Activated CD4-positive, alpha-beta T cell treated with anti-CD3 and anti-CD28 coated beads for 4 hours (primary cell): ENCODE measurements at places on chromosomes 1 and 21.

- DNase-seq, result no peak
These were observed 19.9 kb downstream of the TLR5 start for GRCh38 chr1:223123011-223123610.

DNA sequence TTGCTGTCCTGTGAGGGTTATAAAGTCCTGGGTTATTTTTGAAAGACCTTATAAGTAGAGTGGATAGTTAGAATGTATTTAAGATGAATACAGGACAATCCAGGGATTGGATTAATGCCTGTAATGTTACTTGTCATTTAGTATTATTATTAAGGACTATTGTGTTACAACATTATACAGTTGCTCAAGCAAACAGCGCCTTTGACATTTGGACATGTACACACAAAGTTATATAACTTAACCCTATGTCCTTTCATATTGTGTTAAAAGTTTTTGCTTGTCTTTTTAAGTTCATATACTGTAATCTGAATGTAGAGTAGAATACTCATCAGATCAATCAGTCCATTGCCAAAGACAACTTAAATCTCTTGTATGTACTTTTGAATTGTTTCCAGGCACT lies 2.0 kb downstream of the PRKAA2 start:
- no peak for DNase-seq

- DNase-seq, result peak; percentile 14
These were observed 32.8 kb upstream of the DNASE2B start for GRCh38 chr1:84365225-84366221.

- no peak for DNase-seq
These were observed 94.2 kb upstream of the WLS start for GRCh38 chr1:68326481-68326880.

GRCh38 chr21:38646213-38646837 lies 148.0 kb upstream of the ERG start:
- DNase-seq, result no peak

DNA sequence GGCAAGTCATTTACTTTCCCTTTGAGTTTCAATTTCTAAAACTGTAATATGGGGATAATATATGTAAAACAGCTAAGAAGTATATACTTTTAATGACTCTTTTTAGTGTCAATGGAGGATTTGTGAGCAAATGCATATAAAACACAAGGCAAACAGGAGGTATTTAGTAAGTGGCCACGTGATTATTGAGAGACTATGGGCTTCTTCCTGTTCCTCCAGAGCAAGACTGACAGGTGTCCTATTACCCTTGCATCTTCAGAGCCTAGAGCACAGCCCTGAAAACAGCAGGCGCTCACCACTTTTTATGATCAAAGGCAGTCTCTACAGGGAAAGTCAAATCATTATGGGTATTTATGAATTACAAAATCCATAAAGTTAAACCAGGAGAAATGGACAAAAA lies 941 bp upstream of the ROR1 start:
- DNase-seq, result no peak

GRCh38 chr21:45076245-45076711 lies 1.9 kb downstream of the ADARB1 start:
- DNase-seq, result no peak

GRCh38 chr1:54047384-54048305 lies 5.4 kb downstream of the TMEM59 start:
- DNase-seq, result no peak

DNA sequence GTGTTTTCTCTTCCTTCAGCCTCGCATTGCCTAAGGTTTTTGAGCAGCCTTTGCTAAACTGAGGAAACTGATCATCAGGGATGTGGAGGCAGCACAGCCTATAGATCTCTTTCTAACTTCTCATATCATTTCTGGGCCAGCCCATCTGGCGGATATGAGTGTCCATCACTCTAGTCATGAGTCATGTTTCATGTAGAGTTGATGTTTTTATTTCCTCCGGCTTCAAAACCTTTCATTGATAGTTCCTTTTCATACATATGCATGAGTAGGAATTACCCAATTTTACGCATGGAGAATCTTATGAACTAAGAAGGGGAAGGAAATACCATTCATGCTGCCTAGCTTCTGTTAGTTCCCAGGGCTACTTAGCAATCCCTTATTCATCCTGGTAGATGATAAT lies 66.3 kb downstream of the SPATA46 start:
- no peak for DNase-seq

GRCh38 chr1:234241941-234242490 lies 131.2 kb upstream of the COA6 start:
- no peak for DNase-seq

- DNase-seq, result no peak
These were observed 156.2 kb downstream of the DENND1B start for GRCh38 chr1:197619008-197619640.

- no peak for DNase-seq
These were observed 64.4 kb upstream of the NEK2 start for GRCh38 chr1:211739671-211740411.

DNA sequence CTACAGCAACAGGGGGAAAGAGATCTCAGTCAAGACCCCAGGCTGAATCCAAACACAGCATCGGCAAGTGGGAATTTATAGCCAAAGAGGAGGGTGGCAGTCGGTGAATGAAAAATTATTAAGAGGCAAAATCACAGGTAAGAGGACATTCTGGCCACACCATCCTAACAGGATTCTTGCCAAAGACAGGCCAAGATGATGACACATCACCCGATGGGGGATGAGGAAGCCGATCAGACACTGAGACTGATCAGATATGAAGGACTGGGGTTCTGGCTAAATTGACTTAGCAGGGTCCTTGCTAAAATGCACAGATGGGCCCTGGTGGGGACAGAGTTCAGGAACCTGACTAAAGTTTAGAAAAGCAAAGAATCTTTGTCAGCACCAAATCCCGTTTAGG lies 402.2 kb downstream of the SMYD3 start:
- DNase-seq, result no peak

GRCh38 chr21:43731891-43732711 lies 13.2 kb downstream of the PDXK start:
- no peak for DNase-seq

GRCh38 chr1:17909634-17910033 lies 154.5 kb downstream of the ACTL8 start:
- no peak for DNase-seq

DNA sequence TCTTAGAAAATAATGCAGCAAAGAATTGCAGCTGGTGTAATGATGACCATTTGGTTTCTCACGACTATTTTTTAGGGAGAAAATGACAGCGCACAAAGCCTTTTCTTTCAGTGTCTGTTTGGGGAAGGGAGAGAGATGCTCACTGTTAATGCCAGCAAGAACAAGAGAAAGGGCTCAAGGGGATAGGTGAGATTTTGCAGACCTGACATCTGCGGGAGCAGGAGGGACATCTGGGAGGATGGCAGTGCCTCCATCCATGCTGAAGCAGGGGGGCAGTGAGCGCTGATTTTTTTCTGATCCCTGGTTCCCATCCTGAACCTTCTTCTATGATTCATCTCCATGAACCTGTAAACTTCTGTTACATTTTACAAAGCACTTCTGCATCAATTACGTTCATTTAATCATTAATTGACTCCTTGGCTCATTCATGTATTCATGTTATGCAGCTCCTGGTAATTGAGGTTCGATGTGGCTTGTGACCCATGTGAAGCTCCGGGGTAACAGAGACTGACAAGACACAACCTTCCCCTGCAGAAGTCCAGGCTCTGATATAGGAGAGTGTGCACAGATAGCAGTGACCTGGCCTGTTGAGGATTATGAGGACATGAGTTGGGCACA lies 595.3 kb downstream of the PTPRU start:
- DNase-seq, result no peak

DNA sequence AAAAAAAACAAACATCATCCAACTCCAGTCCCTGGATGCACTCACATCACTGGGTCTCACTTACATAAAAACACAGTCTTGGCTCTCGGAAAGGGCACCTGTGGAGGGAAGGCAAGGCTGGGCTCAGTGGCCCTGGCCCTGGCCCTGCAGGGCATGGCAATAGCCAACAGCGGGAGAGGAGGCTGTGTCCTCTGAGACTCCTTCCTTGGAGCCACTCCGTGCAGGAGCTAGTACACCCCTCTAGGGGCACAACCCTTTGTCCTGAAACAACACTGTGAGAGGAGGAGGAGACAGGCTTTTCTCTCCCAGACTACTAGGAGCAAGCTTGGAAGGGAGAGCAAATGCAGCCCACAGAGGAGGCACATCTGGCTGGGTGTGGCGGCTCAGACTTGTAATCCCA lies 28.0 kb downstream of the URB1 start:
- DNase-seq, result no peak

DNA sequence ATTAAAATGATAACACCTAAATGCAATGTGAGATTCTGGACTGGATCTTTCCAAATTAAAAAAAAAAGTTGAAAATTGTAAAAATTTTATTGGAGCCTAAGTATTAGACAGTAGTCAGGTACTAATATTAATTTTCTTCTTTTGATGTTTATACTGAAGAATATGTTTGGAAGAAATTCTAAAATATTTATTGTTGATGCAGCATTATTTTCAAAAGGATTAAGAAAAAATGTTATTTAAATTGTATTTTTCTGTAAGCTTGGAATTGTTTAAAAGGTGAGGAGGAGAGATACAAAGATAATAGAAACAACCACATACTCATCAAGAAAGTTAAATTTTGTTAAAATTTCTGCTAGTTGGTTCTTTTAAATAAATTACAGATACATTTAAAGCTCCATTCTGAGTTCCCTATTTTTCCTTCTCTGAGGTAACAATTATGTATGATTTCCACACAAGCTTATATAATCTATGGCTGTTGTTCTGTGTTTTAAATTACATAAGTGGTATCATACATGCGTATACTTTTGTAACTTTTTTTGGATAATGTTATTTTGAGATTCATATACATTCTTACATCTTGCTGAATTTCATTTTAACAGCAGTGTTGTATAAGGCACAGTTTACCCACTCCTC lies 180.3 kb upstream of the RGS18 start:
- DNase-seq, result no peak

GRCh38 chr1:45002650-45003645 lies 8.2 kb downstream of the HECTD3 start:
- no peak for DNase-seq

GRCh38 chr1:53498555-53499131 lies 39.4 kb downstream of the DMRTB1 start:
- no peak for DNase-seq

DNA sequence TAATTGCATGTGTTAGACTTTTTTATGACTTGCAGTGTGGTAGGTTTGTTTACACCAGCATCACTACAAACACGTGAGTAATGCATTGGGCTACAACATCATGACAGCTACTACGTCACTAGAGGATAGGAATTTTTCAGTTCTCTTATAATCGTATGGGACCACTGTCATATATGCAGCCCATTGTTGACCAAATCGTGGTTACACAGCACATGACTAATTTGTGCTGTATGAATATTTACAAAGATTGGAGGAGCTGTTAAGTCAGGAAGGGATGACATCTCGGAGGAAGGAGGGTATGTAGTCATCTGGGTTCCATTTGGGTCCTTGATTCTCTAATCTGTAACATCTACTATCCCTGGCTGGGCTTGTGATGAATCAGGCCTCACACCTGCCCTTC lies 270.9 kb downstream of the TNR start:
- DNase-seq, result no peak

GRCh38 chr1:192763243-192763642 lies 45.6 kb upstream of the RGS2 start:
- DNase-seq, result no peak

GRCh38 chr1:235408503-235408960 lies 41.3 kb downstream of the TBCE start:
- no peak for DNase-seq

GRCh38 chr1:203990118-203990517 lies 82.8 kb upstream of the SOX13 start:
- no peak for DNase-seq

GRCh38 chr1:152783095-152783494 lies 3.0 kb upstream of the LCE1E start:
- DNase-seq, result no peak

- DNase-seq, result peak; percentile 65
These were observed 33.5 kb upstream of the IL19 start for GRCh38 chr1:206736878-206737728.

GRCh38 chr1:234691567-234691966 lies 81.6 kb upstream of the IRF2BP2 start:
- DNase-seq, result no peak

DNA sequence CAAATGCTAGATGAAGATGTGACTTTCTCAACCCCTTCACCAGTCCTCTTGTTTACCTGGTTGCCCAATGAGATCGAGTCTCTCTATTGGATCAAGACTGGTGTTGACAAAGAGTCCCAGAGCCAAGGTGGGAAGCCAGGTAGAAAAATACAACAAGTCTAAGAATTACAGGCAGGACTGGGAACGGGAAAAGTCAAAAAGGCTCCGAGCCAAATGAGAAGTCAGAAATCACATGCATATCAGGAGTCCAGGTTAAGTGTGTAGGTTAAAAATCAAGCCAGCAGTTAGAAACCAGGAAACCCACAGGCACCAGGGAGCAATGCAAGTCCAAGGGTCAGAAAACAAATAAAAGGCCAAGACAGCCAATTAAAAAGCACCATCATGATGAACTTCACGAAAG lies 27.4 kb upstream of the DUSP23 start:
- no peak for DNase-seq

- no peak for DNase-seq
These were observed 10.2 kb upstream of the ADCY10 start for GRCh38 chr1:167924102-167924501.

DNA sequence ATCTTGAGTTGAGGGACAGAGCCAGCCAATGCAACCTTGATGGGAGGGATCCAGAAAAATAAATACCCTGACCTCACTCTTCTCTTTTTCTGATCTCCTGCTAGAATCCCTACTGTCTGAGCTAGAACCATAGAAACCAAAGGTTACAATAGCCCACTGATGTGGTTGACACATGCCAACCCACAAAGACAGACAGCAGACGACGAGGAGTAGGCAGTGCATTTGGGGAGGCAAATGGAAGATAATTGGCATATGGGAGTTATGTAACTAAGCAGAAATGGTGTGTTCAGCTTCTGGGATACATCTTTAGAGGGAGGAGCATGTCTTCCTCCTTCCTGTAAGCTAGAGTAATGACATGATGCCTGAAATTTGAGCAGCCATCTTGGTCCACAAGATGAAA lies 171.7 kb upstream of the FGGY start:
- no peak for DNase-seq
